CD4-positive, alpha-beta T cell treated with Interleukin-1 beta for 1 hour (primary cell): ENCODE measurements at places on chromosomes 1 and 21.

DNA sequence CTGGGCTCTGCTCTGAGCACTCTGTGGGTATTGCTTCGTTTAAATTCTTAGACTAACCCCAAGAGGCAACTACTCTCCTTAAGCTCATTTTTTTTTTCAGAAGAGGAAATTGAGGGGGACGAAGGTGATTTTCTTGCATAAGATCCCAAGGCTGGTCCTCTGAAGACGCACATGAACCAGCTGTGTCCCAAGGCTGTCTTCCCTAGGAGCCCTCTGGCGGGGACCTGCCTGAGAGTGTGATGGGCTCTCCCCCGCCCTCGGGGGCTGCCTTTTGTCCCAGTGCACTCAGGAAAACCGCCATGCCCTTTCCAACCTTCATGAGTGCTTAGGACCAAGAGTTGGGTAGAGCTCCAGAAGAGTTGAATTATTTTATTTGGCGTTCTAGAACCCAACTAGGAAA, 21.7 kb downstream of the UMODL1 start:
- no peak for DNase-seq

DNA sequence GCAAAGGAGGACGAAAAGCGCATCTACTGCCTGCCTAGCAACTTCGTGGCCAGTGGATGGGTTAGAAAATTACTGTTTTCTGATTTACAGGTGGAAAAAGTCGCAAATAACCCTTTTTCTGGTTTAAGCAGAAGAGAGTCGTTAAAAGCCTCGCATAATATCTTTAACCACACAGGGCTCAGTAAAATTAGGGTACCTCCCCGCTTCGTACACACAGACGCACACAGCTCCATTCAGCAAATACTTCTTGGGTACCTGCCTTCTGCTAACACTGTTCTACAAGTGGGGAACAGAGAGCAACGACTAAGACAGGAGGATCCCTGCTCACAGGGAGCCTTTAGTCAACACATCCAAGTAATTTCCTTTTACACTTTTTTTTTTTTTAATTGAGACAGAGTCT, 704 bp downstream of the ALG6 start:
- DNase-seq, result peak; percentile 2

DNA sequence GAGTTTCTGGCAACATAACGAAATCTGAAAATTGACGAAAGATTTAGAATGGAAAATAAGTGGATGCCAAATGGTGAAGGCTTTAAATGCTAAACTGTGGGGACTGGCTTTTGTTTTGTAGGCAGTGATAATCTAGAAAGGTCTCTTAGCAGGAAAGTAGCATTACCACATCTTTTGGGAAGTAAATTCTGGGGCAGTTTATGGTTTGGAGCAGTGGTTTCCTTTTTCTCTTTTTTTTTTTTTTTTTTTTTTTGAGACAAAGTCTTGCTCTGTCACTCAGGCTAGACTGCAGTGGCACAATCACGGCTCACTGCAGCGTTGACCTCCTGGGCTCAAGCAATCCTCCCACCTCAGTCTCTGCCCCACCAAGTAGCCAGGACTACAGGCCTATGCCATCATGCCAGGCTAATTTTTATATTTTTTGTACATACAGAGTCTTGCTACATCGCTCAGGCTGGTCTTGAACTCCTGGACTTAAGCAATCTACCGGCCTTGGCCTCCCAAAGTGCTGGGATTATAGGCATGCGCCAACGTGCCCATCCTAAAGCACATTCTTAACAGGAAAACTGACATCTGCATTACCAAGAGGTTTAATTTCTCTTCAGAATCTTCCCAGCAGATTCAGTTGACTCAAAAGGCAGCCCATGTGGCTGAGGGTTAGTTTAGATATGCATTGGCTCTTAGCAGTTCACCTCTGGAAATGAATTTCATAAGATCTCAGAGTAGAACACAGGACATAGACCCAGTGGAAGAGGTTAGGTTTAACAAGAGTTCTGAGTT, 32.9 kb downstream of the C21orf91 start:
- DNase-seq, result no peak

DNA sequence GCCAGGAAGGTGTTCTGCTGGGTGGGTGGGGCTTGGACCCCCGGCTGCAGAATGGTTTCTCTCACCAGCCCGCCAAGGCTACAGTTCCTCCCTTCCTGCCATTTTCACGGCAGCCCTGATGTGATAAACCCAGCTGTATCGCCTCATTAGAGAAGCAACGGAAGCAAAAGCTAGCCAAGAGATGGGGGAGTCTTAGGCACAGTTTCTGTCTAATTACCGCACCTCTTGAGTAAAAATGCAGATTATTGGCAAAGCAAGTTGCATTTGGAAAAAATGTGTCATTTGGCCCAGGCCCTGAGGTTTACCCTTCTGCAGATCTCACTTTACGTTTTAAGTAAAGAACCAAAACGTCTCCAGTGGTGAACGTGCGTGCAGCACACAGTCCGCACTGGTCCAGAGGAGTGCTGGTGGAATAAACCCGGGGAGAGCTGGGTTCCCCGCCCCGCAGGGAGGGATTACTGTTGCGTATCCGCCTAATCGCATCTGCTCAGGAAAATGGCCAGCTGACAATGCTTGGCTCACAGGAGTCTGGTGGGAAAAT, 109.9 kb downstream of the GALNT2 start:
- DNase-seq, result peak; percentile 4

- DNase-seq, result no peak
Observed at GRCh38 chr1:29676496-29676895, 440.2 kb downstream of the PTPRU start.

- no peak for DNase-seq
Observed at GRCh38 chr1:72851597-72851996, 569.3 kb upstream of the NEGR1 start.

DNA sequence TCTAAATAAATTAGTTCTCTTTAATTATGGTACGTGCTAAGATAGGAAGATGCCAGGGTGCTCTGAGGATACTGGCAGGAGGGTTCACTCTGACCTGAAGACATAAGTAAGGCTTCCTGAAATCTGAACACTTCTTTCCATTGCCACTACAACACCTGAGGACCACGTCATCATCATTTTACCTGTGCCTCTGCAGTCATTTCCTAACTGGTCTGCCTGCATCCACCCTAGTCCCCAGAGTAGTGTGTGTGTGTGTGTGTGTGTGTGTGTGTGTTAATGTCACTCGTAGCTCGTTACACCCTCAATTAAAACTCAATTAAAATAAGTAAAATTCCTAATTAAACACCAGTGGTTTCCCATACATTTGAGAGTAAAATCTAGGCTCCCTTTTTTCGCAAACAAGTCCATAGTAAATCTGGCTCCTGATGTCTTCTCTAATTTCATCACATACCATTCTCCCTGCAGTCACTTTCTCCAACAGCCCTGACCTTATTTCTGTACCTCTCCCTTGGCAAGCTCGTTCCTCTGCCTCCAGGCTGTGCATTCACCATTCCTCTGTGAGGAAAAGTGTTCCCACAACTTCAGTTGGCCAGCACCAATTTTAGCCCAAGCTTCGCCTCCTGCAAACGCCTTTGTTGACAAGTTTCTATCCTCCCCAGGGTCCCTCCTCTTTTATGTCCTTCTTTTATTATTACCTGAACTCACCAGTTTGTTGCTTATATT, 8.7 kb downstream of the IL12RB2 start:
- no peak for DNase-seq

DNA sequence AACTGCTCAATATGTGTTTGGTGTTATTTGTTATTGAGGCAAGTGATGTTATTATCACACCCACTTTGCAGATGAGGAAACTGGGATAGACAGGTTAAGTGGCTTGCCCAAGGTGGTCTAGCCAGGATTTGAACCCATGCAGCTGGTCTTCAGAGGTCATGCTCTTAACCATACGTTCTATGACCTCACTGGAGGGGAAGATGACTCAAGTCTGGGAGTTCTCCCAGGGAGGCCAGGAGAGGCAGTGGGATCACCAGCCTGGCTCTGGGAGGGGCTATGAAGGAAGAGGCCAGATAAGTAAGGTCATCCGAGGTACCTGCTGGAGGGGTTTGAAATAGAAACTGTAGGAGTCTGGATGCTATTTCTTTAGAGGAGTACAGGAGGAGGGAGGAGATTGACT, 95.3 kb downstream of the NAV1 start:
- DNase-seq, result no peak

GRCh38 chr1:163275222-163275621, 46.5 kb upstream of the NUF2 start:
- DNase-seq, result no peak

GRCh38 chr1:209227171-209227570, 356.3 kb upstream of the CAMK1G start:
- DNase-seq, result no peak

DNA sequence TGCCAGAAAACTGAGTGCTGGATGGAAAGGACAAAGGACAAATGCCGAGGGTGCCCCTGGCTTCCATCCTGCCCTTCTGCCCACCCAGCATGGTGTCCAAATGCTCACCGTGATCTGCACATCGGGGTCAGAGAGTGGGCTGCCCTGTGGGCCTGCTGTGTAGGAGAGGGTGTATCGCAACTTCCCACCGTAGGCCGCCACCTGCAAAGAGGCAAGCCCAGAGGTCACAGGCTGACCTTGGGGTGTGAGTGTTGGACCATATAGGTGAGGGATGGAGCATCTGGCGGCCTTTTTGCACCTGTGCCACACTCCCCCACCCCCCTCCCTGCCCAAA, 53.5 kb downstream of the LDLRAD2 start:
- DNase-seq, result no peak

DNA sequence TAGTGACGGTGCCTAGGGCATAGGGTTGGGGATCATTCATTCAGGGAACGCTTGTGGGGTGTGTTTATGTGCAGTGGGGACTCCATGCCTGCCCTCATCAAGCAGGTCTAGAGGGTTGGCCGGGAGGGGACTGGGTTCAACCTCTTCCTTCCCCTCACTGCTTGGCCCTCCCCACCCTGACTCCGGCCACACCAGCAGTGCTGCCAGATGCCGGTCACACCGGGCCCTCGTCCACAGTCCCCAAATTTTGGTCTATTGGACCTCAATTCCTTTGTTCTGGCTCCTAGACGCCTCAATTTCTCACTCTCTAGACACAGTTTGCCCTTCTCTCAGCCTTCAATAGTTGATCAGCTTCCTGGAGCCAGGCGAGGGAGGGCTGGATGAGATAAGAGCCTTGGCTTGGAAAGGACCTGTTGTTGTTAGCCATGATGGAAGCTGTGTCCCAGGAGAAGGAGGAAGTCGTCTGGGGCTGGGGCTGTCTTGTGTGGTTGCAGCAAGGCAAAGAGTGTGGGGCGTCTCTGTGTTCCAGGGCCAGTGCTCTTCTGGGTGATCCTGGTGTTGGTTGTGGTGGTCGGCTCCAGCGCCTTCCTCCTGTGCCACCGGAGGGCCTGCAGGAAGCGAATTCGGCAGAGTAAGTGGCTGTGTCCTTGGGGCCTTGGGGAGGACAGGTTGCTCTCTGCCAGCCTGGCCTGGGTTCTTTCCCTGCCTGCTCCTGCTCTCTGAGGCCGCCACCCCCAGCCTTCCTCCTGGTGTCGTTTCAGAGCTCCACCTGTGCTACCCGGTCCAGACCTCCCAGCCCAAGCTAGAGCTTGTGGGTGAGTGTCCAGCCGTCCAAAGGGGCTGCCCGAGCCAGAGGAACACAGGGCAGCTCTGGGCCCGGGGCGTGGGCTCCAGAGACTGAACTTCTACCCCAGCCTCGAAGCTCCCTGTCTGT, 41.1 kb upstream of the TNFRSF1B start:
- DNase-seq, result no peak

DNA sequence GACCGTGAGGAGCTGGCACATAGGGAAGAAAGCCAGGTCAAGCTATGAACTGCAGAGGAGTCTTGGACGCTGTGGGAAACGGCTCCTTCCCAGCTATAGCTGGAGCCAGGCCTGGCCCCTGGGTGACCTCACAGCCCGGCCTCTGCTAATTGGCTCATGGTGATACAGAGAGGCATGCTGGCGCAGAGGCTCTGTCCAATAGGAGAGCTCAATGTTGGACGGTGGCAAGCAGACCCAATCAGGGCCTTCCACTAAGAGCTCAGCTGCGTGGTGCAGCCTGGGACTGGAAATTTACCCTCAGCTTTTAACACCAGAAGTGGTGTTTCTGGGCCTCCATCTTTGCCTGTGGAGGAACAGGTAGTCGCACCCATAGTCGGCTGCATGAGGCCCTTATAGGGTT, 64.4 kb upstream of the GRHL3 start:
- no peak for DNase-seq
